ENCODE measurements at places on chromosomes 2 and 18. TPM values are rescaled to one million over a fixed set of nuclear protein-coding genes. Genes with fewer than 3 reads are reported as not detected.

DNA sequence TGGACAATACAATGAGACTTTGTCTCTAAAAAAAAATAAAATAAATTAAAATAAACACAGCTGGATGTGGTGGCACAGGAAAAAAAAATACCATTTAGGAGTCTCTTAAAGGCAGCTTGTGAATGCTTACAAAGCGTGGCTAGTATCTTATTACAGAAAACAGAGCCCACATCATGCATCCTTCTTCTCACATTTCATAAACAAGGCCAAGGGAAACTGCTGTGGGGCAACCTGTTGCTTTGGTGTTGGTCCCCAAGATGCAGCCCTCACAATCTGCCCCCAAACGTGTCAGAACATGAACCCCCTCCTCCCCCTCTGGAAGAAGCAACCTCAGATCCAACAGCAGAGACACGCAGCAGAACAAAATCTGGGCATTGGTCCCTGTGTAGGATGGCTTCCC lies 2.6 kb downstream of the SLC14A1 start:
- no peak for DNase-seq

DNA sequence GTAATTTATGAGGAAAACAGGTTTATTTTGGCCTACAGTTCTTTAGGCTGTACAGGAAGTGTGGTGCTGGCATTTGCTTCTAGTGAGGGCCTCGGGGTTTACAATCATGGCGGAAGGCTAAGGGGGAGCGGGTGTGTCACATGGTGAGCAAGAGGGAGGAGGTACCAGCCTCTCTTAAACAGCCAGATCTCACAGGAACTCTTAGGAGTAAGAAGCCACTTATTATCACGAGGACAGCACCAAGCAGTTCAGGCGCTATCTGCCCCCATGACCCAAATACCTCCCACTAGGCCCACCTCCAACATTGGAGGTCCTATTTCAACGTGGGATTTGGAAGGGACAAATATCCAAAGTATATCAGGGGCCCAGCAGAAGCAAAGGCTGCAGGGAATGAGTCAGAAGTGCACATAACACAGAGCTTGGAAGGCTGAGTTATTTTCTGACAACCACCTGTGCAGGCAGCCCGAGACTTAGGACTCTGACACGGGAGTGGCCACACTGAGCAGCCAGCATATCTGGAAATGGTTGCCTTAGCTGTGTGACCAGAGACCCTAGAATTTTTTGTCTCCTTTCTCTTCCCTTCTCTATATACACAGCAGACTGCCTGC lies 170.9 kb downstream of the PRPF40A start:
- DNase-seq, result no peak

SCYGR2 gene
- total RNA-seq, result not detected

- peak; percentile 68 for DNase-seq
Observed at GRCh38 chr2:216023055-216023648, 9.8 kb upstream of the MREG start.

- DNase-seq, result no peak
Observed at GRCh38 chr2:102619414-102620319, at the start of gene SLC9A2. Gene SLC9A2, plus strand, starts transcription at chr2:102619553. Its CDS starts 296 bp downstream, at chr2:102619849.

SERPINB4 gene
- 15.7 TPM for total RNA-seq

GRCh38 chr2:127508631-127509034 lies 17.7 kb downstream of the IWS1 start:
- DNase-seq, result peak; percentile 99

DNA sequence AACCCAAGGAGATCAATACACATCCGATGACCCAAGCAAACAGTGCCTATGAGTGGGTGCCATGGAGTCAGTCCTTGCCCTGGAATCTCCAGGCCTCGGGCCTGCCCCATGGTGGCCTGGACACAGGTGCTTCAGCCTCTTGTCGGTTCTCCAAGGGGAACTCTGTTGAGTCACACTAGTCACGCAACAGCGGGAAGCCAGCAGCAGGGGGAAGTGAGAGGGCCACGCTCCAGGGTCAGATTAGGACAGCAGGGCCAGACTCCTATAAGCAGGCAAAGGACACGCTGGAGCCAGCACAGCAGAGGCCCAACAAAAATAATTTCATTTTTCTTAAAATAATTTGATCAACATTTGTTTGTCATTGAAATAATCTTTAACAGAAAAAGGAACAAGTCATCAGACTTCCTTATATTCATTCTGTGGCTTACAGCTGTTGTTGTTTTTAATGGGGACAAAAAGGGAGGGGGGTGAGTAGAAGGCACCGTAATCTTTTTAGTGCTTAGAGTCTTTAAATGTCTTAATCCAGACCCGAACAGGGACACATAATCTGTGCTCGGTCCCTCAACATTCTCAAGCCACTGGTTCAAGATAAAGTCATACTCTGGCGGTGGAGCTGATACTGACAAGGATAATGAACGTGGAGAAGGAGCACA lies 16.4 kb upstream of the ARMC9 start:
- no peak for DNase-seq

RAD51AP2 gene
- total RNA-seq, result 0.13 TPM

IL1A gene
- 53.5 TPM for total RNA-seq

DNA sequence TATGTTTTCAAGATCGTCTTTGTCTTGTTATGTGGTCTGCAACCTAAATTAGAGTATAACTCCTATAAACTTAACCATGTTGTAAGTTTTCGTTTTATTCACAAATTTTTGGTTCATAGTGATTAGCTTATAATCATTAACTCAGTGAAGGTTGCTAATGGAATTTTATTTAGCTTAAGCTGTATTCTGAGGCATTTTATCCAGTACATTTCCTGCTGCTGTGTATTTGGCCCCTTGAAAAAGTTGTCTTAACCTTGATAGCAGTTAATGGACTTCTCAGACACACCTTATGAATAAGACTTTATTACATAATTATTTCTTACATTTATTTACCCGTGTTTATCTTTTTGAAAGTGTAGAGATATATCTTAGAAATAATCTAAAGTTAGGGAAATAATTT lies 20.5 kb downstream of the VAPA start:
- DNase-seq, result no peak

GRCh38 chr2:11325961-11326676 lies 18.3 kb downstream of the ROCK2 start:
- DNase-seq, result no peak

DNA sequence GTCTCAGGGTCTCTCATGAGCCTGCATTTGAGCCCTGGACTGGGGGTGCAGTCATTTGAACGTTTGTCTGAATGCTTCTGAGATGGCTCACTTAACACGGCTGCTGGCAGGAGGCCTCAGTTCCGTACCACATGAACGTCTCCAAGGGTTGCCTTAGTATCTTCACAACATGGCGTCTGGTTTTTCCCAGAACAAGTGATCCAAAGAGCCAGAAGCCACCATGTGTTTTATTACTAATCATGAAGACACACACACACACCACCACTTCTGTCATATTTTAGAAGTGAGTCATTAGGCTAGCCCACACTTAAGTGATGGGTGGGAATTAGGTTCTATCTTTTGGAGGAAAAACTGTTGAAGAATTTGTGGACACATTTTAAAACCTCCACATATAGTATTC lies 15.0 kb upstream of the MYO1B start:
- peak; percentile 88 for DNase-seq

TUBA4B gene
- not detected for total RNA-seq

DNA sequence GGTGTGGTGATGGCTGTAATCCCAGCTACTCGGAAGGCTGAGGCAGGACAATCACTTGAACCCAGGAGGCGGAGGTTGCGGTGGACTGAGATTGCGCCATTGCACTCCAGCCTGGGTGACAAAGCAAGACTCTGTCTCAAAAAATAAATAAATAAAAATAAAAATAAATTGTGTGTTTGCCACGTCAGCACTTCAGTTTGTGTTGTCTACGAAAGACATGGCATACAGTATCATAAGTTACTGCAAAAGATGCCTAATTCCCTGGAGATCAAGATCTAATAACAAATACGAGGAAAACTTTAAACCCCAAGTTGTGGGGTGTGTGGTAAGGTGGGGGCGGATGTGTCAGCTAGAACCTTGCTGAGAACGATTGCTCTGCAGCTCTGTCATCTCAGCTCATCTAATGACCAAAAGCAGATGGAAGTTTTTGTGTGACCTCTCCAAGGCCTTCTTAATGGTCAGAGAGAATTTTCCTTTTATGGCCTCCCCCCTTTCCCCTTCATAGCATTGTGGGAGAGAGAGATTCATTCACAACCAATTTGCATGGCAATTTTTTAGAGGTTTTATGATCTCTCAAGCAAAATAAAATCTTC lies 11.3 kb downstream of the NPAS2 start:
- DNase-seq, result no peak

GRCh38 chr2:120375251-120376020 lies 29.5 kb downstream of the INHBB start:
- no peak for DNase-seq

ZNF532 gene
- total RNA-seq, result 41.3 TPM

RBKS gene
- total RNA-seq, result 0.90 TPM

DNA sequence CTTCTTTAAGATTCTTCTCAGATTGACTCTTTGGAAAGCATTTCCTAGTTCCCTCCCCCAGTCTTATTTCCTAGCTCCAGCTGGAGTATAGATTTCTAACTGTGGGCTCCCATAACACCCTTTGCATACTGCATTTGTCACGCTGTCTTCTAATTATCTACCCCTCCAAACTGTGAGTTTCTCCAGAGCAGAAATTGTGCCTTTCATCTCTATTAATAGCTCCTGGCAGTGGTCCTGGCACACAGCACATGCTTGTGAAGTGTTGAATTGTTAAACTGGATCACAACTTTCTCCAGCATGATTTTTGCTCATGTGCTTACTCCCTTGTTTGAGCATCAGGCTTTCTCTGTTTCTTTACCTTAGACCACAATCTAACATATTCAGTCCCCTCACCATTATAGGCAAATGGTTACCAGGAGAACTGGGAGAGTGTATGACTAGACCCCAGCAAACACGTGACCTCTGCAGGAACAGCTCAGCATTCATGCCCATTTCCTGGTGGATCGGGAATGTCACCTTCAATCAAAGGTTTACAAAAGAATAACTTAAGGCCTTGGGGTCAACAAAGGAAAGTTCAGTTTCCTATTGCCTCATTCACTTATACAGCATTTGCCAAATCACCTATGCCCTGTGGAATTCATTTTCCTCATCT lies 175.7 kb upstream of the TANK start:
- no peak for DNase-seq

DNA sequence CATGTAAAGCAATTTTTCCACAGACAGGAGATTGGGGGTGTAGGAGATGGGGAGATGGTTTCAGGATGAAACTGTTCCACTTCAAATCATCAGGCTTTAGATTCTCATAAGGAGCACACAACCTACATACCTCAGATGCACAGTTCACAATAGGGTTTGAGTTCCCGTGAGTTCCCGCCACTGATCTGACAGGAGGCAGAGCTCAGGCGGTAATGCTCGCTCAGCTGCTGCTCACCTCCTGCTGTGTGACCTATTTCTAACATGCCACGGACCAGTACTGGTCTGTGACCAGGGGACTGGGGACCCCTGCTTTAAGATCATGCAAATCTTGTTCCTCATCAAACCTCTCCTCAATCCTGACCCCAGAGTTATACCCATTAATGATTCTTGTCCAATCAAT lies 70.1 kb downstream of the RPE start:
- no peak for DNase-seq

GRCh38 chr18:31573051-31573450 lies 18.6 kb upstream of the TTR start:
- DNase-seq, result no peak

PSME4 gene
- 39.8 TPM for total RNA-seq

DNA sequence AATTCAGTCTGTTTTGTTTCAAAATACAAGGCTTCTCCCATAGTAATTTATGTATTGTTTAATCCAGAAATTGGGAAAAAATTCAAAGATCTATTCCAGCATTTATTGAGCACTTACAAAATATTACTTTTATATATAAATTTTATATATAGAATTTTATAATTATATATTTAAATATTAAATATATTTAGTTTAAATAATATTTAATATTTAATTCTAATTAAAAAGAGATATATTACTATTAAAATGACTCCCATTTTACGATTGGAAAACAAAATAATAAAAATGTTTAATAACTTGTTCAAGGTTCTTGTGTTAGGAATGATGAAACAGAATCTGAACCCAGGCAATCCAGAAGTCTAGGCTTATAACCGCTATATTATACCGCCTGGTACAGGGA lies 40.5 kb upstream of the SESTD1 start:
- no peak for DNase-seq

MYCN gene
- not detected for total RNA-seq

GRCh38 chr2:235493402-235493774 lies 455 bp upstream of the AGAP1 start:
- no peak for DNase-seq

DNA sequence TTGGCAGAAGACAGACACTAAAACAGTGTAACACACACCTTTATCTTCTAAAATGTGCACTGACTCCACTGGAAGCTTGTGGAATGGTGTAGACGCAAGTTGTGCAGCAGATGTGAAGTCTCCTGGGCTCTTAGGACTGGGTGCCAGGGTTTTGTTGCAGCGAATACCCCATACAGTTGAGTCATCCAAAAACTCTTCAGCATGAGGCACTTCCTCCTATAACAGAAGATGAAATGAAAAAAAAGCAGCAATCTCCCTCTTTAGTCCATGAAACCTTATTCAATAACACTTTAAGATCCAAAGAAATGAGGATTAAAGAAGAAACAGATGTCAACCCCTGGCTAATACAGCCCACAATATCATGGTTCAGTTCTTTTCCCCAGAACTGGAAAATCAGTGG lies 22.2 kb downstream of the BUB1 start:
- peak; percentile 42 for DNase-seq

- DNase-seq, result no peak
Observed at GRCh38 chr2:99403084-99403483, 65.9 kb downstream of the EIF5B start.

- DNase-seq, result no peak
Observed at GRCh38 chr2:8643250-8643995, 38.4 kb upstream of the ID2 start.

- DNase-seq, result no peak
Observed at GRCh38 chr2:182545420-182546167, 118.8 kb upstream of the PDE1A start.

DNA sequence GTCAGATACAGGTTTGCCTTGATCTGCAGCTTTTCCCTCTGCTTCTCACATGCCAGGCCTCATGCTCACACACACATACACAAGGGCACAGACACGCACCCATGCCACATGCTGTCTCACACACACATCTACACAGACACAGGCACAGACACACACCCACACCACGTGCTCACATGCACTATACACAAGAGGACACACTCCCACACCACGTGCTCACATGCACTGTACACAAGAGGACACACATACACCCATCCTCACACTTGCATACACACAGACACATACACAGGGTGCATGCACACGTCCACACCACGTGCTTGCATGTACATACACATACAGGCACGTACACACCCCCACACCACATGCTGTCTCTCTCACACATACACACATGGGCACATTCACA lies 253.8 kb downstream of the ATAD2B start:
- DNase-seq, result no peak

DNA sequence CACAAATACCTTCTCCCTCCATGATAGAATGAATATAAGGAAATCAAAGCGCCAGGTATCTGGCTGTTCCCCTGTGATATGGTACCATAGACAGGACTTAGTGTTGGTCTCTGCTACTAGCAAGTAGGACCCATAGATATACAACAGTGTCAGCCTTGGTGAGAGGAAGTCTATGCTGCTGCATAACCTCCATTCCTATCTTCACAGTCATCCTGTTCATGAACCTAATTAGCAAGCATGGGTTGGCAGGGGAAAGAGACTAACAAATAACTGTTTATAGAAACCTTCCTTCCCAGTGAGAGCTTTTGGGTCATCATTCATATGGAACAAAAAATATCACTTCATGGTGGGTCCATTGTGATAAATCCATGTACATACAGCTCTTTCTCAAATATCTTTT lies 188.9 kb upstream of the FAM98A start:
- DNase-seq, result peak; percentile 29

- no peak for DNase-seq
Observed at GRCh38 chr2:143030127-143030526, 99.1 kb upstream of the ARHGAP15 start.

SLC23A3 gene
- 1.9 TPM for total RNA-seq
